Hematopoietic multipotent progenitor cell treated with erythropoietin and hydrocortisone succinate and interleukin-3 and kit ligand, for 6 days (in vitro differentiated cells): ENCODE measurements at places on chromosomes 6 and 20.
A peak's percentile ranks its signal among the peaks of the same experiment; 100 is the strongest.

GRCh38 chr20:19890445-19891051 is 126.6 kb upstream of the NAA20 start:
- DNase-seq: no peak

- no peak for DNase-seq
Measured at GRCh38 chr6:150451807-150452427, 83.1 kb downstream of the IYD start.

GRCh38 chr6:298233-299103 is 6.2 kb downstream of the DUSP22 start:
- peak; percentile 70 for DNase-seq

- no peak for DNase-seq
Measured at GRCh38 chr20:13510837-13511488, 127.8 kb downstream of the TASP1 start.

DNA sequence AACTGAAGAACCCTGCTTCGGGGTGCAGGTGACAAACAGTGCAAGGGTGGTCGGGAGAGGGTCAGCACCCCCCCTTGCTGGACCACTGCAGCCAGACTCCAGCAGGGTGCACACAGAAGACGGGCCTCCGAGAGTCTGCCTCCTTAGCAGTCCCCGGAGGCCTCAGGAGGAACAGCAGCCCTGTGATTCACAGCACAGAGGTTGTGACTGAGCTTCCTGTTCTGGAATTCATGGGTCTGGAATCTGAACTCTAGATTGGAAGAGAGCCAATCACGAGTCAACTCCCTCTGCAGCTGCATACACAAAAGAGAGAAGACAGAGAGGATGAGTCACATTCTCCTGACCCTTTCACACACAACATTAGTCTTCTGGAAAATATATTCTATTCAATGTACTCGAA is 249.0 kb upstream of the OPRM1 start:
- no peak for DNase-seq

DNA sequence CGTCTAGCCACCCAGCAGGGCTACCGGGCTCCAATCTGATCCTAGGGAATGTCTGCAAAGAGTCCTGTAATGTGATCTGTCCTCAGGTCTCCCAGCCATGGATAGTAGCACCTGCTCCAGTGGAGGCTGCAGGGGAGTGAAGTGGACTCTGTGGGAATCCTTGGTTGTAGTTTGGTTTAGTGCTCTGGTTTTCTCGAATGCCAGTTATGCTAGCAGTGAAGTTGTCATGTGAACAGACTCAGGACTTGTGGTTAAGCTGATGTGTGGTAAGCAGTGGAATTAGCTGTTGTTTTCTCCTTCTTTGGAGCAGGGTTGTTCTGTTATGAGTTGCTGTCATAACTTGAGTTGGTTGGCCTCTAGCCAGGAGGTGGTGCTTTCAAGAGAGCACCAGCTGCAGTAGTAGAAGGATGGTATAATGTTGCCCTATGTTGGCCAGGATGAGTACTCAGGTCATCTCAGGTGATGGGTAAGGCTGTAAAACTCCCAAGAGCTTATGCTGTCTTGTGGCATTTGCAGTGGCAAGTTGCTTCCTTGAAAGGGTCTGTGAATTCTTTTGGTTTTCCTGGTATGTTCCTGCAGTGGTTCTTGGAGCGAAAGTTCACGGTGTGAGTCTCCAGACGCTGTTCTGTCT is 390.2 kb downstream of the UTRN start:
- DNase-seq: peak; percentile 60

DNA sequence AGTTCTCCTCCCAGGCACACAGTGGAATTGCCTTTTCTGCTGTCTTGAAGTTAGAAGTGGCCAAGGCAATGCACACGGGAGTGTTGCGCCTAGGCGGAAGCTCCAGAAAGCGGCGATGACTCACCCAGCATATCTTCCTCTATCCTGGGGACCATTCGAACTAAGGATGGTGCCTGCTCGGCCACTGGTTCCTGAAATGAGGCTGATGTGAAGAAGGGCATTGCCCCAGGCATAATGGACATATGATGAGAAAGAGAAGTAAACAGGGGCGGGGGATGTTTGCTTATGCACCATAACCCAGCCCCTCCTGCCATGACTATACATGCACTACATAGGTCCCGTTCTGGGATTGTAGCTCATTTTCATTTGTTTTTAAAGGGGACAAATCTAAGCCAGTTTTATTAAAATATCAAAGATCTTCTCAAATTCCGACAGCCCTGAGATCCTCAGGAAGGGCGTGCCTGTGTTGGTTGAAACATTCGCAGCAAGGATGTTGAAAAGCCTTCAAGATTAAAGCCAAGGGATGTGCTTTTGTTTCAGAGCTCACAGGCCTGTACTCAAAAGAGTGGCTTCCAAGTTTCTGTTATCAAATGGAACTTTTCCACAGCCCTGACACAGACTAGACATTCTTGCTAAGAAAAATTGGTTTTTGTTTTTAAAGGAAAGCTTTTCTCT is 218.5 kb downstream of the LY86 start:
- no peak for DNase-seq

- DNase-seq: no peak
Measured at GRCh38 chr20:53900380-53900999, 169.9 kb downstream of the BCAS1 start.

DNA sequence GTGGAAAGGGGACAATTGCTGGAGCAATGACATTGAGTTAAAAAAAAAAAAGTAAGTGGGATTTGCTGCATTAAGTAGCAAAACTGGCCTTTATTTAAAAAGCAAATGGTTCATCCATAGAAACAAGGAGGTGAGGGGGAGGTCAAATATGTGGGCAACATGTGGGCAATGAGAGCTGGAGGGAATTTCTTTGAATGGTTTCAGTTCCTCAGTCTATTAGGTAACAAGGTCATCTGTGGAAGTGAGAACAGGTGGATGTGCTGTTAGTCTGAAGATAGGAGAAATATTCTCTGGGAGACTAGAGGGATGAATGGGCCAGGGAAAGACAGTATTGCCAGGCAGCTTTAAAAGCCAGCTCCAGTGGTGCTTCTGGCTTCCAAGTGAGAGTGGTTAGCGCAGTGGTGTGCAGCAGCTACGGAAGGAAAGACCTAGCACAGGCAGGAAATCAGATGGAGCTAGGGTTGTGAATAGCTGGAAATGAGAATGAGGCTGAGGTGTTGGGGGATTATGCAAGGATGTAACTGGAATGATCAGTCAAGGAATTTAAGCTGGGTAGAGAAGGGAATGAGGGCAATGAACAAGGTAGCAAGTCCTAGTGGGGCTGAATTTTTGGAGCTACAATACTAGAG is 727.6 kb downstream of the PTPRT start:
- DNase-seq: no peak

- no peak for DNase-seq
Measured at GRCh38 chr6:153183925-153184324, 52.8 kb upstream of the RGS17 start.

DNA sequence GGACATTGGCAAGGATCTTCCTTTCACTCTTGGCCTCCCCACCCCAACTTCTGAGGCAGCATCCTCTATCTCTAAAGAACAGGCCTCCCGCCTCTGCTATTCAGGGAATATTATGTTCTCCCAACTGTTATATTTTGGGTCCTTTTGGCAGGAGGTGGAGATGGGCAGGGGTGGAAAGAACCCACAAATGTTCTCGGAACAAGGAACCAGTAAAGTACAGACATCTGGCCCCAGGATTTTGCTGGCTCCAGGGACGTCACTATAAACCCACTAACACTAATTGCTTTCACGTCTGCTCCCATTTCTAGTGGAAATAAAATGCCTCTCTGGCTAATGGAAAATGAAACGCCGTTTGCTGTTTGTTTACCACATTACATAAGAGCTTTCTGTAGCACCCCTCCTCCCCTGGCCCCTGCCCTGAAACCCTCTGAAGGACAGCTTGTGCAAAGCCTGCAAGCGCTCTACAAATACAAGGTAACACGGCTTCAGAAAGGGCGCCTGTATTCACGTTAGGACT is 77.7 kb upstream of the TBC1D7 start:
- peak; percentile 54 for DNase-seq

DNA sequence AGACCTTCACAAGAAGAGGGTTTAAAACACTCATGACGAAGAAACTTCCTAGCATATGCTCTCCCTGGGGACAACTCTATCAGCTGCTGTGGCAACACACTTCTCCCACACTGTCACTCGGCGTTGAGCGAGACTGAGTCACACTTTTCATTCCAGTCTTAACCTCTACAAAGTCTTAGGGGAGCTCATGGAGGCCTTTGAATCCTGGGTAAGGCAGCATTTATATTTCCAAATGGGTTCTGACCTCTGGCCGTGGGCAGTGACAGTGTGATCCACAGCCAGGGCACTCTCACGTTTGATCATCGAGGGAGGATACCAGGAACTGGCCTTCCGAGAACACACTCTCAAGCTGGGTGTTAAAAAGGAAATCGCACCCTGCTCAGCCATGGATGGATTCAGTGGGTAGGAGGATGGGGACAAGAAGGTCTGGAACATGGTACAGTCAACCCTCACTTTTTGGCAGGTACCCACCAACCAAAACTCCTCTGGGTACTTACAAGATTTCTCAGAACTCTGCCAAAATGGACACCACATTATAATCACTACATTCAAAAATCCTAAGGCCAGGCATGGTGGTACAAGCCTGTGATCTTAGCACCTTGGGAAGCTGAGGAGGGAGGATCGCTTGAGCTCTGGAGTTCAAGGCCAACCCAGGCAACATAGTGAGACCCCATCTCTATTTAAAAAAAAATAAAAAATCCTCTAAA is 19.6 kb downstream of the RRBP1 start:
- DNase-seq: no peak

DNA sequence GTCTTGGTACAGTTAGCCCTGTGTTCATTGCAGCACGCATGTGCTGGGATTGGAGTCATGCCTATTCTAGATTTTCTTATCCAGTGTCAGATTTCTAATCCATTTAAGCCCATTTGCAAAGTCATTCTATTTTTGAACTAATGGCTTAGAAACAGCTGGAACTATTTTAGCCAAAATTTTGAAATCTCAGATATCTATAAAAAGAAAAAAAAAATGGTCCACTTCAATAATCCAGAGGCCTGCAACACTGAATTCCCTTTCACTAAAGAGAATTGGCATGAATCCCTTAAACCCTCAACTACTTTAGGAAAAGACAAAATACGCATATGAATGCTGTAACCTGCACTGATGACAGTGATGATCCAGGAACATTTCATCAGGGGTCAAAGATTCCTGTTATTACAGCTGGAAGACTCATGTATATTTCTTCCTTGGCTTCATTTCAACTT is 1.5 kb downstream of the COL21A1 start:
- no peak for DNase-seq

DNA sequence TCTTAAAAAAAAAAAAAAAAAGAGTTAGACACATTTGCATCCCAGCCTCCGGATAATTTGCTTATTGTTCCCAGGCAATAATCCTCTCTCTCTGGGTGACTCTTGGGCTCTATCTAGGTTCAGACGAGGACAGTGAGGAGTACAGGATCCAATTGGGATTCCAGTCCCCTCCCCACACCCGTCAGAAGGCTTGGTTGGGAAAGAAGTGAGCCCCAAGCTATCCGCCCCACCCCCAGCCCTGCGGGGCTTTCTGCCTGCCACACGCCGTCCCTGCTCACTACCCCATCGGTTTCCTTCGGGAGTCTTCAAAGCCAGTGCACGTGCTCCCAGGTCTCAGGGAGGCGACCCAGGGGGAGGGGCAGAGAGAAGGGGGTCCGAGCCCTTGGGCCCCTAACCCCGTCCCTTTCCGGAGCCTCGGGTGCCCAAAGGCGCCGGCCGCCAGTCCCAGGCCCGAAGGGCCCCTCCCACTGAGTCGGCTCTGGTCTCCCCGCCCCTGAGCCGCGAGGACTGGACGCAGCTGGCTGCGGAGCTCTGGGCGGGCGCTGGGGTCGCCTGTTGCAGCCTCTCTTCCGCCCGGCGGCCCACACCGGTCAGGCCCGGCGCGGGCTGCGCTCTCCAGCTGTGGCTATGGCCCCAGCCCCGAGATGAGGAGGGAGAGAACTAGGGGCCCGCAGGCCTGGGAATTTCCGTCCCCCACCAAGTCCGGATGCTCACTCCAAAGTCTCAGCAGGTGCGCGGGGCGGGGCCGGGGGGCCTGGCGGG is 2.5 kb downstream of the MYMX start:
- peak; percentile 77 for DNase-seq

DNA sequence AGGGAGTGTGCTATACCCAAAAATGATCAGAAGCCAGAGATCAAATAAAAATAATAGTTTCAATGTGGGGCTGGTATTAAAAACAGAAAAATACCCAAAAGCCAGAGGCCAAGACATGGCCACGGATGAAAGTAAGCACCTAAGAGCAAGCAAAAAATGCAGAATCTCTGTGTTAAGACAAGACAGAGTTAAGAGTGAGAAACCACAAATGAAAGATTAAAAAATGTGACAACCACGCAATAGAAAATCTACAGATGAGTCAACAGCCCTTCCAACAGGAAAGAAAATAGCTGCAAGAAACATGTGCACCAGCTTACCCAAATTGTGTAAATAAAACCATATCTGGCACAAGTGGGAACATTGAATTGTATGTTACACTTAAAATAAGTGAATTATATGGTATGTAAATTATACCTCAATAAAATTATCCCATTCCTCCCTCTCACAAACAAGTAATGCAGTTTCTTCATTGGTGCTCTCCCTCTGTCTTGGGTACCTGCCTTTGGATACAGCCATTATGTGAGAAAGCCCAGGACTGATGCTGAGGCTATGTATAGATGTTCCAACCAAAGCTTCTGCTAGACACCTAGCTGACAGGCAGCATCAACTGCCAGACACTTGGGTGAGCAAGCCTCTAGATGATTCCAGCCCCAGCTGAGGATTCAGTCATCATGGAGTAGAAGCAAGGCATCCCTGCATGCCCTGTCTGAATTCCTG is 55.3 kb upstream of the UFL1 start:
- DNase-seq: no peak

DNA sequence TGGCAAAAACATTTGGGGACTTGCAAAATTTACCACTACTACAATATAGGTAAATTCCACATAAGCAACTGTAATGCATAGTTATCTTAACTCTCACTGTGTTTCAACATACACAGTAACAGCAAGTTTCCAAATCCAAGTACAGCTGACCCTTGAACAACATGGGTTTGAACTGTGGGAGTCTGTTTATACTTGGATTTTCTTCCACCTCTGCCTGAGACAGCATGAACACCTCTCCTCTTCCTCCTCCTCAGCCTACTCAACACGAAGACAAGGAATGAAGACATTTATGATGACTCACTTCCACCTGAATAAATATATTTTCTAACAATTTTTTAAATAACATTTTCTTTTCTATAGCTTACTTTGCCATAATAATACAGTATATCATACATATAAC is 25.6 kb downstream of the MAN1A1 start:
- no peak for DNase-seq

DNA sequence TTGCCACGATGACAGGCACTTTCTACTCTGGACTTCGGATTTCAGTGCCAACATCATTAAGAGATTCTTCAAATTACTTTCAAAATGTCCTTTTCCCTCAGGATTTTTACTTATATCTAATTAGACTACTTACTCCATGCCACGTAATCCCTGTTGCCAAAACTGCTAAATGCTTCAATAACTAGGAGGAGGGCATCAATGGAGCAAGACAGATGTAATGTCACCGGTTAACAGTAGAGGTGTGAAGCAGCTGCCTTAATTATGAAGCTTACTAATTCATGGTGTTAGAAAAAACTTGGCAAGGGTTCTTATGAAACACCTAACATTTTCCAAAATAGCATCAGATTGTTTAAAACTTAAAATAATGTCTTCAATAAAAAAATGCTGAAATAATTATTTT is 111.2 kb upstream of the SIM1 start:
- no peak for DNase-seq
